ENCODE measurements at places on chromosomes 16 and 17.

- DNase-seq = no peak
Measured at GRCh38 chr17:50661348-50661747, 26.7 kb downstream of the ABCC3 start.

- DNase-seq = no peak
Measured at GRCh38 chr16:85312642-85313525, 200.6 kb upstream of the CIBAR2 start.

- peak; percentile 59 for DNase-seq
Measured at GRCh38 chr17:77374170-77374936, 233.6 kb downstream of the SEC14L1 start.

GRCh38 chr17:68100000-68100641, 64.6 kb downstream of the KPNA2 start:
- no peak for DNase-seq

- no peak for DNase-seq
Measured at GRCh38 chr17:66743511-66743910, 91.4 kb upstream of the CACNG5 start.

DNA sequence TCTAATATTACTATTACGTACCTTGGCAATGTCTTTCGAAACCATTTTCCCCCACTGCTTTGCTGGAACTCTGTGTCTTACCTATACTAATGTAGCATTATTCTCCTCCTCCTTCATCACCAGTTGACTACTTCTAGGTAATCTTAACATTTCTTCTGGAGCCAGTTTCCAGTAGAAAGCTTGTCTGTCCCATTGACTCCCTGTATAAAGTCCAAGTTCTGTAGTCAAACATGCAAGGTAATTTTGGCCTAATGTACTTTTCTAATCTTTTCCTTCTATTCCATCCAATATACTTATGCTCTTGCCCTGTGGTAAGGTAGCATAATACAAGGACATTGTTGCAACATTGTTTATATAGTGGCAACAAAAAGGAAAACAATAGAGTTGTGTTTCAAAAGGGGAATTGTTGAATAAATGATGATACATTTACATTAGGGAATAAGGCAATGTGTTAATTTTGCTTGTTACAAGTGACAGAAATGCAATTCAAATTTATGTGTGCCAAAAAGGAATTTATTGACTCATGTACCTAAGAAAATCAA, 27.9 kb downstream of the OMG start:
- no peak for DNase-seq

DNA sequence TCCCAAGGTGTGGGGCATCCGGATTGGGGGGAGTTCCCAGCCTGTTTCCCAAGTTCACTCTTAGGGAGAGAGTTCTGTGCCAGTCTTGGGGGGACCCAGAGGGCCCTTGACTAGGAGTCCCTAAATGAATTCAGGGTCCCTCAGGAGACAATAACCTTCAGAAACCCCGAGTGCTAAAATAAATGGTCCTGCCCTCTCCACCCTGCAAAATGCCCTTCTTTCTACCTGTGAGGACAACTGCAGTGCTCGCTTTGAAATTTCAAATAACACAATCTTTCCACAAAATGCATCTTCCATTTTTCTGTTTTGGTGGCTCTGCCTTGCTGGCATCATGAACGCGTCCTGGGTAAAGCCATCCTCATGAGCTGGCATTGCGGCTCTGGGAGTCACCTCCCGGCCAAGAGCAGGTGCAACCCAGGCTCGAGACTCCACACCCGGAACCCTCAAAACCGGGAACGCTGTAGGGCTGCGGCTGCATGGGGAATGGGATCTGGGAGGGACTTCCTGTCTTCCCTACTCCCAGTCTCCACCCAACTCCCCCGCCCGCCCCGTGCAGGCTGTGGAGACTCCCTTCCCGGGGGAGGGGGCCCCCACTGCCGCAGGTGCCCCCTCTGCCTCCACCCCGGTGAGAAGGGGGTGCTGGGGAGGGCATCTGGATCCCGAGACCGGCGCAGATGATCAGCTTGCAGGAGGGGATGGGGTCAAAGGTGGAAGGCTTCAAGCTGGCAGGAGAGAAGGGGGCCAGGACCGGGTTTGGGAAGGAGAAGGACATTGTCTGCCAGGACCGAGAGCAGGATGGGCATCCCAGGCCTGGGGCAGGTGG, at the start of gene ZNF205:
ZNF205 (plus strand) TSS at position 529 of the 823 bp plus-strand sequence. CDS start 845 bp downstream, outside the sequence.
- no peak for DNase-seq

GRCh38 chr17:15398736-15399331, 57.4 kb upstream of the TEKT3 start:
- no peak for DNase-seq

GRCh38 chr16:54718376-54718775, 212.3 kb upstream of the IRX5 start:
- no peak for DNase-seq

- no peak for DNase-seq
Measured at GRCh38 chr16:84496991-84497390, 7.5 kb downstream of the MEAK7 start.
